ENCODE measurements at places on chromosomes 2 and 18.

- no peak for DNase-seq
Observed at GRCh38 chr2:204019572-204020501, 83.3 kb downstream of the ICOS start.

DNA sequence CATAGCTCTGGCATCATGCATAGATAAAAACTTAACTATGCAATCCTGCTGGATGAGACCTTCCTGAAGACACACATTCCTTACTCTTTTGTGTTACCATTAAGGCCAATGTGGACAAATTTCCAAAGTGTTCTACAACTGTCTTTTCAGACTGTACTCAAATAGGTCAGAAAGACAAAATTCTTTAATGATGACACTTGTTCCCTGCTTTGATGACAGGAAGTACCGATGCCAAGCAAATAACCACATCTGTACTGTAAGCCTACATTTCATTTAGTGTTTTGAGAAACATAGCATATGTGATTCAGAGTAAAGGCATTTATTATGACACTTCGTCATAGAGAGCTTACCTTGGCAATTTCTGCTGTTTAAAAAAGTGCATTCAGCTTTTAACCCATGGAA lies 55.0 kb downstream of the PMAIP1 start:
- DNase-seq: no peak

DNA sequence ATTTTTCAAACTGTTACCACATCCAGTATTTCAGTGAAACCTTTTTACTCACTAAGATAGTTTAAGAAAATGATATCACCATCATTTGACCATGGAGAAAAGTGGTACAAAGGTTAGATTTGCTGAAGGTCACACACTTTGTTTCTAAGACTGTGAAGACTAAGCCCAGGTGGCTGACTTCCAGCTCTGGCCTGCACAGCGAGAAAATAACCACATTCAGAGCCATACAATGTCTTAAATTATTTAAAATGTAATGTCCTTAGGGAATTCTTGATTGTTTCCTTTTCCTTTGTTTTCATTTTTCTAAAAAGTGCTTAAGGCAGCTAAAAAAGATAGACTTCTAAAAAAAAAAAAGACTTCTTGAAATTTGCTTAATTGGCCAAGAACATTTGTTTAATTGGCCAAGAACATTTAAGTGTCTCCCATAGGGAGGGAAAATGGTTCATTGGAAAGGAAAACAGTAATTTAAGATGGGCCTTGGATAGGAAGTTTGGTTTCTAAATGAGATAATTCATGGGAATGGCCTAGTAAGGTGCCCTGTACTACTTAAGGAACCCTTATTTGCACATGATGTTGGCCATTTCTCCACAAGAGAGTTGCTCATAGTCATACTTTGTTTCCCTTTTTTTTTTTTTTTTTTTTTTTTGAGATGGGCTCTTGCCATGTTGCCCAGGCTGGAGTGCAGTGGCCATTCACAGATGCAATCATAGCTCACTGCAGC lies 45.2 kb downstream of the CYP1B1 start:
- DNase-seq: no peak

DNA sequence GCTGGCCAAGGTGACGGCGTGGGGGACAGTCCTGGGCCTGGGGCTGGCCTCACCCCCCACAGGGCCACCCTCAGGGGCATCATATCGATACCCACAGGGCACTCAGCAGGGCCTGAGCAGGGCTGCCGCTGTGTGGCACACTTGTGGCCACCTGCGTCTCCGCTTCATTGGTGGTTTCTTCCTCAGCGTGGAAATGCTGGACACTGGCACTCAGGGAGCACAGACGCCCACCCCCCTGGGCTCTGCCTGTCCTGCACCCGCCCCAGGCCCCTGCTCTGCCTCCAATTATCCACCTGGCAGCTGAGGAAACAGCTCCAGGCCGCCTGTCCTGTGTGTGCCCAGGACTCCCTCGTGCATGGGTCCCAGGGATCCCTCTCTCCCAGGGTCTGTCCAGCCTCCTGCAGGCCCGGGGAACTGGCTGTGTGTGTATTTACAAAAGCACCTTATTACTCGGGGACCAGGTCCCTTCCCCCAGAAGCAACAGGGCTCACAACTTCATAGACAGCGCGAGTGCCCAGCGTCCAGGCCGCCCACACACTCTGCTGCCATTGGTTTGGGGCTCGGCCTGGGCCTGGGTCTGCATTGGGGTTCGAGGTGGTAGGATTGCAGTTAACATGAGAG lies 13.1 kb downstream of the CROCC2 start:
- DNase-seq: no peak

DNA sequence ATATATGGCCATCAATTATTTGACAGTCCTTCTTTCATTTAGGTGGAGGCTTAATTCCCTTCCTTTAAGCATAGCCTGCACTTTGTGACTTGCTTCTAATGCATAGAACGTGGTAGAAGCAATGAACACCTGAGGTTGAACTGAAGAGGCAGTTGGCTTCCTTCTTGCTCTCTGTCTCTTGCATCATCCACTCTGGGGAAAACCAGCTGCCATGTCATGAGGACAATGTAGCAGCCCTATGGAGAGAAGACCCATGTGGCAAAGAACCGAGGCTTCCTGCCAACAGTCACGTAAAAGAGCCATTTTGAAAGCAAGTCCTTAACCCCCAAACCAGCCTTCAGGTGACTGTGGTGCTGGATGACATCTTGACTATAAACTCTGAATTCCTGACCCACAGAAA lies 46.8 kb downstream of the ATOH8 start:
- no peak for DNase-seq

- no peak for DNase-seq
Observed at GRCh38 chr2:45723857-45724256, 72.4 kb downstream of the PRKCE start.

GRCh38 chr2:121818546-121818945 lies 63.1 kb downstream of the TSN start:
- DNase-seq: no peak

GRCh38 chr2:225164401-225165050 lies 122.3 kb upstream of the DOCK10 start:
- DNase-seq: no peak

DNA sequence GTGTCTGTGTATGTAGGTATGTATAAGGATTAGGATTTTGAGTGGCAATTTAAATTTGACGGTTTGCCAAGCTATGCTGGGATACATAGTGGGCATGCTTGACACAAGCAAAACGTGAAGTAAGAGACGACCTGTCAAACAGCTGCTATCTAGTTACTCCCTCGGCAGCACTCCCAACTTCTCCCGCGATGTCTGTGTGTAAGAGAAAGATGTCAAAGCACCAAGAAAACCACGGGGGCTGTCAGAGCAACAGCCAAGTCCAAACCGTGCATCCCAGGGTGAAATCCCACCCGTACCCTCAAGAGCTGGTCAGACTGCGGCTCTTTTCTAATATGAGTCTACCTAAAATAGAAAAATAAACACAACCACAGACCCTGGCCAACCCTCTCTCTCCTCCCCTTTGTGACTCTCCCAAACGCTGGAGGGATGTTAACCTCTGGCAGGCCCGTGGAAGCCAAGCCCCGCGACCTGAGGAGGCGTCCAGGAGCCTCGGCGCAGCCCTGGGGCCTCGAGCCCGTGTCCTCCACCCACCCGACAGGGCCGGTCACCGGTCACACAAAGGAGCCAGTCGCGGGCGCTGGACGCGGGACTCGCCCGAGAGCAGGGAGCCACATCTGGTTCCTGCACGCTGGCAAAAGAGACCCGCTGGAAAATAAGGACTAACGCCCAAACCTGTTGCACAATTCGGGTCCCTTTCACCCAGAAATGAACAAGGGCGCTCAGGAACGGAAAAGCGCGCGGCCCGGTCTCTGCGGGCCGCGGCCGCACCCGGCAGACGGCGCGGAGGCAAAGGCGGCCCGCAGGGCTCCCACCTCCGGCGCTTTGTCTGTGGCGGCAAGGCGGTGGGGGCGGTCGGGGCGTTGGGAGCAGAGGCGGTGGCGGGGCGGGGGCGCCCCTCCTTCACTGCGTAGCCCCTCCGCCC lies 925 bp downstream of the SESTD1 start:
- peak; percentile 92 for DNase-seq

GRCh38 chr2:127400533-127400896 lies 12.7 kb upstream of the MAP3K2 start:
- DNase-seq: no peak

DNA sequence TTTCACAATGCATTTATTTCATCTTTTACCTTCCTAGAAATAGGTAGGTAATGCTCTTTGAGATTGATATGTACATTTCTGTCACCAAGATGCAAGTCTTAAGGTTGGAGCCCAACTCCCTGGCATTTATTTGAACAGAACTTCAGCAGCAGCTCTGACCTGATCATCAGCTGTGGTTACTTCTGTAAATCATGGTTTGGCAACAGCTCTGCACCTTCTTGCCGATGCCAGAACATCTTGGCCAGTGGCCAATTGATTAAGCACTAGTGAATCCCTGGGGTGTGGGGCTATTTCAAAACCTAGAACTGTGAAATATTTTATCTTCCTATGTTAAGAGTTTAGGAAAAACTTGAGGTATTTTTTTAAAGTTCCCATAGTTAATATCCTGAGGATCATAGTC lies 124.8 kb upstream of the NYAP2 start:
- DNase-seq: no peak

- DNase-seq: no peak
Observed at GRCh38 chr2:189233527-189233926, 54.0 kb upstream of the COL5A2 start.

DNA sequence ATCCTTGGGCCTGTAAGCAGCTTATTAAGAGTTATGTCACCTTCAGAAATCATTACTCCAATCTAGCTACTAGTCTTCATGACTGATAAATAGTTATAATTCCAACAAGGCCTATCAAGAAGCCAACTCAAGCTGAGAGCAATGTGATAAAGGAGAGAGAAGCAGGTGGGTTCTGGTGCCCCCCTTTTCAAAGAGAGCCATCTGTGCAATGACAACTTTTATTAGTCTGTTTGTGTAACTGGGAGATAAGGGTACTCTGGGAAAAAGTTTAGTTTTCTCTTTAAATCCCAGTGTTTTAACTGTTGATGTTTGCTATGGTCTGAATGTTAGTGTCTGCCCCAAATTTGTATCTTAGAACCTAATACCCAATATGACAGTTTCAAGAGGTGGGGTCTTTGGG lies 60.6 kb downstream of the CCDC93 start:
- no peak for DNase-seq

DNA sequence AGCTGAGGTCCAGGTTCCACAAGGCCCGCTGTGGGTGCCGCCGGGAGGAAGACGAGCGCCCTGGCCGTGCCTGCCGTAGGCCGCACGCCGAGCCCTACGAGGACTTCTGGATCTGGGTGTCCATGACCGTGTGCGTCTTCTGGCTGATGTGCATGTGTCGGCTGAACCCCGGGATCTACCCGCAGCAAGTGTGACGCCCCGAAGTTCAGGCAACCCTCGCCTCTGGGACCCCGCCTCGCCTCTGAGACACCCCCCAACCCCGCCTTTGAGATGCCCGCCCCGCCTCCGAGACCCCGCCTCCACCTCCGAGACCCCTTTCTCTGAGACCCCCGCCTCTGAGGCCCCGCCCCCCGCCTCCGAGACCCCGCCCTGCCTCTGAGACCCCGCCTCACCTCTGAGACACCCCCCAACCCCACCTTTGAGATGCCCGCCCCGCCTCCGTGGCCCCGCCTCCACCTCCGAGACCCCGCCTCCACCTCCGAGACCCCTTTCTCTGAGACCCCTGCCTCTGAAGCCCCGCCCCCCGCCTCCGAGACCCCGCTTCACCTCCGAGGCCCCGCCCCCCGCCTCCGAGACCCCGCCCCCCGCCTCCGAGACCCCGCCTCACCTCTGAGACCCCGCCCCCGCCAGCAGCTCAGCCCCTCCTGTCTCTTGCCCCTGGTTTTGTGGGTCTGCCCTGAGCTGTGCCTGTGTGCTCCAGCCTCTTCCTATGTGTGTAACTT lies 3.7 kb downstream of the RTP5 start:
- no peak for DNase-seq

GRCh38 chr2:103353774-103354173 lies 591.9 kb downstream of the TMEM182 start:
- DNase-seq: no peak

- DNase-seq: no peak
Observed at GRCh38 chr2:169840747-169841142, 13.5 kb downstream of the UBR3 start.

GRCh38 chr18:33946336-33946735 lies 278.4 kb downstream of the NOL4 start:
- DNase-seq: no peak

GRCh38 chr2:185955050-185955449 lies 216.4 kb downstream of the FSIP2 start:
- no peak for DNase-seq

GRCh38 chr2:20326163-20326780 lies 24.4 kb downstream of the PUM2 start:
- no peak for DNase-seq

DNA sequence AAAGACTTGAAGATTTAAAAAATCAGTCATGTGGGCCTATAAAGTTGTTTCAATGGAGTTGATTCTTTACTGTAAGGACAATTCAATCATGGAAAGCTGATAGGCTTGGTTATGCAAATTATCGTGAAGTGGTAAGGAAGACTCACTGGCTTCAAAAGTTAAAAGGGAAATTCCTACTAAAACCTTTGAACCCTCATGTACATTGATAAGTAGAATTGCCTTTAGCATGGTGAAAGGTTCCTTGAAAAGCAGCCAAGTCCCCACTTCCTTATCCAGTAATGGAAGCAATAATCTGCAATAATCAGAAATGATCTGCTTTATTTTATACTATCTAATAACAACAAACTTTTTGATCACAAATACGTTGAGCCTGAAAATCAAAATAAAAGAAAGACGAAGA lies 14.4 kb upstream of the CCL20 start:
- no peak for DNase-seq

DNA sequence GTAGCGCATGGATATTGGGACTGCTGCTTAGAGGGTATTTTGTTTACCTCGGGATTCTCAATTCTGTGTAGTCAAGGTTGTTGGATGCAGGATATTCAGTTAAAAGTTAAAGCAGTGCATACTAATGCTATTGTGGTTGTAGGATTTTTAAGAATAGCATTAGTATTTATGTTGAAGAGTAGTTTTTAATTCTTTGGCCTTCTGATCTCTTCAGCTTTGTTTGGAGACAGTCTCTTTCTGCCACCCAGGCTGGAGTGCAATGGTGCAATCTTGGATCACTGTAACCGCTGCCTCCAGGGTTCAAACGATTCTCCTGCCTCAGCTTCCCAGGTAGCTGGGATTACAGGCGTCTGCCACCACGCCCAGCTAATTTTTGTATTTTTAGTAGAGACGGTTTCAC lies 1.5 kb downstream of the RHBDD1 start:
- no peak for DNase-seq

GRCh38 chr2:227862227-227862740 lies 9.1 kb upstream of the DAW1 start:
- no peak for DNase-seq

DNA sequence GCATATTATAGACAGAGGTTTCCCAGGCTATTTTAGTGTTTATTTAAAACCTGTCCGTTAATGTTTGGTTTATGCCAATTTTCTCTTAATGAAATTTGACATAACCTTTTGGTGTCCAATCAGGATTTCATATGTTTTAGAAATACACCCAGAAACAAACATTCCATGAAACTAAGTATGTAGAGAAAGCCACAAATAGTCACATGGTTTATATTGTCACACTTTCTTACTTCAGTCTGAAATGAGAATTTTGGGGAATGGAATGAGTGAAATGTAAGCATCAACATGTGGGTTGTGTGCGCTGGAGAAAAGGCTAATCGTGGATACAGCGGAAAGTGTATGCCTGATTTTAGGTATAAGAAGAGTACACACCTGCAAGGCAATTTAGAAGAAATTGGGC lies 277.0 kb upstream of the RAB12 start:
- no peak for DNase-seq
